ENCODE measurements at places on chromosomes 4 and X. TPM values are rescaled to one million over a fixed set of nuclear protein-coding genes. Genes with fewer than 3 reads are reported as not detected.

Gene MGARP
- 0.68 TPM for total RNA-seq

Gene HSFX4
- total RNA-seq = not detected

Gene HSFX1
- 0.47 TPM for total RNA-seq

Gene APLN
- total RNA-seq = 124 TPM

Gene CAPN6
- total RNA-seq = not detected

Gene TXK
- 0.23 TPM for total RNA-seq

Gene TEX13D
- total RNA-seq = not detected

Measured in dermis blood vessel endothelial cell (primary cell).